HCT116 (cell line): ENCODE measurements at places on chromosomes 13 and 19.

DNA sequence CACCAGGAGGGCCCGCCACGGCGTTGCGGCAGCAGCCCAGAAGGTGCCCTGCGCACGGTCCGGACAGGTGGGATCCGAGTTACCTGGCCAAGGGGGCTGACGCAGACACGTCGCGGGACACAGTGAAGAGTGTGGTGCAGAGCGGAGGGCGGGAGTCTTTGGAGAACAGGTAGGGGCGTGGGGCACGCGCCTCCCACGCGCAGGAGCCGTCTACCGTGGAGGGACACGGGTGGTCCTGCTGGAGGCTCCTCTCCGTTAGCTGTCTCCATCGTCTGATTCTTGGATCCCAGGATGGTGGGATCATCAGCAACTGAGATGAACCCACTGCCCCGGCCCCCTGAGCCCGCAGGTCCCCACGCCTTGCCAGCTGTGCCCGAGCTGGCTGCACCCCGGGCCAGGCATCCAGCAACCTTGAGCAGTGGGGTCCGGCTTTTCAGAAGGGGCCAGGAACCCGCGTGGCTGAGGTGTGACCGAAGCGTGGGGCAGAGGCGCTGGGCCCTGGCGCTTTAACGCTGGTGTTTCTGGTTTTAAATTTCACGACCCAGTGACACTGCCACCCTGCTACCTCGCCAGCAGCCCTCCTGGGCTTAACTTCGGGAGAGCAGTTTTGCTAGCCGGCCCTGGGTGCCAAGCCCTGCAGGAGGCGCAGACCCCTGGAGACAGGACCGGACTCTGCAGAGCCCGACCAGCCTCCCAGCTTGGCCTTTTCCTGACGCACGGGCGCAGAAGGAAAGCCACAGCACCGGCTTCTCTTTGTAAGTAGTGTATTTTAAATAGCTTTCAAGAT is 7.3 kb downstream of the FGF22 start:
- no peak for DNase-seq

DNA sequence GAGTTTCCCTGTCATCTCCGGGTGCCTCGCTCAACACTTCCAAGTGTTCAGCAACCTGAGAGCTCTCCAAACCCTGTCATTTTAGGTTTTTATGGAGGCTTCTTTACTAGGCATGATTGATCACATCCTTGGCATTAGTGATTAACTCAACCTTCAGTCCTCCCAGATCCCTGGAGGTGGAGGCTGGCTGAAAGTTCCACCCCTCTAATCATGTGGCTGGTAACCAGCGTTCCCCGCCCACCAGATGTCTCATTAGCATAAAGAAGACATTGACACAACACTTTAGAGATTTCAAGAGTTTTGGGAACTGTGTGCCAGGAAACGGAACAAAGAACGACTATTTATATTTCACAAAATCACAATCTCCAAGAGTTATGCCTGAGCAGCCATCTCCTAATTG is 71.1 kb upstream of the RGCC start:
- DNase-seq, result no peak

DNA sequence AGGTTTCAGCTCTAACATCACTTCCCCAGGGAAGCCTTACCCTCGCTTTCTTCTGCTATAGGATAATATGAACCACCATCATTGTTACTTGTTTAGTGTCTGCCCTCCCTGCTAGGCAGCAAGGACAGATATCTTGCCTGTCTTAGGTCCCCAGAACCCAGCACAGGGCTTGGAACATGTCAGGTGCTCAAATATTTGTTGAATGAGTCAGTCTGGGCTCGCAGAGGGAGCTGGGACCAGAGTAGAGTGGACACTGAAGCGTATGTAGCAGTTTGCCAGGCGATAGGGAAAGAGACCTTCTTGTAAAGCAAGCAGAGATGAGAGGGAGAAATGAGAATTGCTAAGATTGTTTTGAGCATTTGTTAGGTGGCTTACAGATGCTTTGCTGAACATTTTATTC is 11.7 kb downstream of the BCKDHA start:
- peak; percentile 28 for DNase-seq

GRCh38 chr13:50085063-50085462 is 69.8 kb downstream of the KCNRG start:
- DNase-seq, result no peak

DNA sequence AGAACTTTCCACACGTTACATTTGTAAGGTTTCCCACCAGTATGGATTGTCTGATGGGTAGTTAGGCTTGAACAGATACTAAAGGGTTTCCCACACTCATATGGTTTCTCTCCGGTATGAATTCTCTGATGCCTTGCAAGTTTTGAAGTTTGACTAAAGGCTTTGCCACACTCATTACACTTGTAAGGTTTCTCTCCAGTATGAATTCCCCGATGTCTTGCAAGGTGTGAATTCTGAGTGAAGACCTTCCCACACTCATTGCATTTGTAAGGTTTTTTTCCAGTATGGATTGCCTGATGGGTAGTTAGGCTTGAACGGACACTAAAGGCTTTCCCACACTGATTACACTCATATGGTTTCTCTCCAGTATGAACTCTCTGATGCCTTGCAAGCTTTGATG is 7.6 kb upstream of the ZNF415 start:
- no peak for DNase-seq

- DNase-seq, result no peak
Measured at GRCh38 chr13:89401264-89401675, 1730.1 kb downstream of the SLITRK5 start.

DNA sequence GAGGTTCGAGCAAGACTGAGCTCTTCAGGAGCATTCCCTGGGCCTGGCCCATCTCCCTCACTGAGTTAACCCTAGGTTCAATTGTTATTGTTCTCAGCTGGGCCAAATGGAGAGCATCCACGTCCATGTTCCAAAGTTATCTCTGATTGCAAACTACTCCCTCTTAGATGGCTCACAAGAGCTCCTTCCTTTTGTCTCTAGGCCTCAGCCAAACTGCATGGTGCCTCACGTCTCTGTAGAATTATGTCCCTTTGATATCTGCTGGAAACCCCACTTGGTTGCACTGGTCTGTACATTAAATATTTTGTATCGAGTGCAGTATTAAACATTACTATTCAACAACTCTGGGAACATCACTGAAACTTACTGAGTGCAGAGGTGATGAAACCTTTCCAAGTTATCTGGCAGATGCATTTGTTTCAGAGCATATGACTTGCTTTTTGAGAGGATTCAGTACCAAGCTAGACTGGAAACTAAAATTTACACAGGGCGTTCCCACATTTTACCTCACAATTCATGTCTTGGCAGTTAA is 38.1 kb downstream of the DOCK9 start:
- no peak for DNase-seq

GRCh38 chr13:73776151-73776785 is 357.9 kb downstream of the KLF12 start:
- no peak for DNase-seq

GRCh38 chr13:114177245-114178010 is 1.6 kb upstream of the CFAP97D2 start:
- DNase-seq, result no peak

GRCh38 chr19:55247621-55248099 is 11.2 kb downstream of the PPP6R1 start:
- no peak for DNase-seq

GRCh38 chr19:41711376-41712261 is 3.2 kb downstream of the CEACAM5 start:
- no peak for DNase-seq

GRCh38 chr19:3547301-3547731 is 8.3 kb downstream of the TEKTIP1 start:
- no peak for DNase-seq

DNA sequence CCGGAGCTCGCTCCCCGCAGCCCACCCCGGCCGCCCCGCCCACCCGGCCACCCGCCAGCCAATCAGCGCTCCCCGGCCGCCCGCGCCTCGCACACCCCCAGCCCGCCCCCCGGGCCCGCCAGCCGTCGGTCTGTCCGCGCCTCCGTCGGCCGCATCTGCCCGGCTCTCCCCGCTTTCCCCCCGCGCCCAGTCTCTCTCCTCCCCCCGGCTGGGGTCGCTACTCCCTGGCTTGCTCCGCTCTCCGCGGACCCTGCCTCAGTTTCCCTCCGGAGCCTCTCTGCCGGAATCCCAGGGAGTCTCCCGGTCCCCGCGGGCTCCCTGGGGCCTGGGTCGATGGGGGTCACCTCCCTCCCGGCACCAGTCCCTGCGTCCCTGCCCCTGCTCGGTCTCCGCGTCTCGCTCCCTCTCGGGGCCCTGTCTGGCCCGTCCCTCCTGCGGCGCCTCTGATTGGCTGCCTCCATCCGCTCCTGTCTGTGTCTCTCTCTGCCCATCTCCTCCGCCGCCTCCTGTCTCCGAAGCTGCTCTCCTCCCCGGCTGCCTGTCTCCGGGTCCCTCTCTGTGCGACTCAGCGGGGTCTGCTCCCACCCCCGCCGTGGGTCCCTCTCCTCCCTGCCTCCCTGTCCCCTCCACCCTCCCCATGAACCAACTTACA is 484 bp downstream of the IL11 start:
- no peak for DNase-seq

DNA sequence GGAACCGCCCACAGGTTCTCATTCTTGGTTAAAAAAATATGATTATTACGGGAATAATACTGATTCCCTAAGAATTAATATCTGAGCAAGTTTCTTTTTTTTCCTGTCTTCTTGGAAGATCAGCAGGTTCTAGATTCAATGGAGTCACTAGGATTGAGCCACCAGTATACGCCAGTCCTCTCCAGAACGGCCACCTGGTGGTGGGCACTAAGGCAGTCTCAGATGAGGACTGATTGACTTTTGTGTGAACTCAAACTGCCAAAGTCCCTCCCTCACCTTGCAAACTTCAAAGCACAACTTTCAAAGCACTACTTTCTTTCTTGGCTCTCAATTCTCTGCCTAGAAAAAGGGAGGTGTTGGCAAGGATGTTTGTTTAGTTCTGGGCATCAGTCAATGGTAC is 33.3 kb upstream of the ALOX5AP start:
- no peak for DNase-seq

GRCh38 chr19:14748601-14749000 is 29.8 kb downstream of the ADGRE2 start:
- DNase-seq, result no peak

DNA sequence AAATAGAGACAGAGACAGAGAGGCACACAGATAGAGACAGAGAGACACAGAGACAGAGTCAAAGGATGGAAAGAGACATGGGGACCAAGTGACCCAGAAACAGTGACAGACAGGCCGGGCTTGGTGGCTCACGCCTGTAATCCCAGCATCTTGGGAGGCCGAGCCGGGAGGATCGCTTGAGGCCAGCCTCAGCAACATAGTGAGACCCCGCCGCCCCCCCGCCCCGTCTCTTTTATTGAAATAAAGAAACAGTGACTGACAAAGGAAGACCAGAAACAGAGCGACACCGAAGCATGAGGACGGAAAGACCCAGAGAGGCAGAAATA is 848 bp upstream of the NECTIN2 start:
- no peak for DNase-seq

GRCh38 chr13:83470133-83470797 is 412.0 kb downstream of the SLITRK1 start:
- no peak for DNase-seq

DNA sequence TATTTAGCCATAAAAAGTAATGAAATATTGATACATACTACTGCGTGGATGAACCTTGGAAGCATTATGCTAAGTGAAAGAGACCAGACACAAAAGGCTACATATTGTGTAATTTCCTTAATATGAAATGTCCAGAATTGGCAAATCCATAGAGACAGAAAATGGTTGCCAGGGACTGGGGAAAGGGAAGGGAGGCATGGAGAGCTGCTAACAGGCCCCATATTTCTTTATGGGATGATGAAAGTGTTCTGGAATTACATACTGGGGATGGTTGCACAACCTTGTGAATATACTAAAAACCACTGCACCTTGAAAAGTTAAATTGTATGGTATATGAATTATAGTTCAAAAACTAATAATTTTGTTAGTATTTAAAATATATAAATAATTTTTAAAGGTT is 3.6 kb downstream of the IFT88 start:
- DNase-seq, result no peak

GRCh38 chr19:13051557-13052165 is 51.0 kb downstream of the LYL1 start:
- no peak for DNase-seq

- no peak for DNase-seq
Measured at GRCh38 chr13:73879346-73880015, 254.7 kb downstream of the KLF12 start.

DNA sequence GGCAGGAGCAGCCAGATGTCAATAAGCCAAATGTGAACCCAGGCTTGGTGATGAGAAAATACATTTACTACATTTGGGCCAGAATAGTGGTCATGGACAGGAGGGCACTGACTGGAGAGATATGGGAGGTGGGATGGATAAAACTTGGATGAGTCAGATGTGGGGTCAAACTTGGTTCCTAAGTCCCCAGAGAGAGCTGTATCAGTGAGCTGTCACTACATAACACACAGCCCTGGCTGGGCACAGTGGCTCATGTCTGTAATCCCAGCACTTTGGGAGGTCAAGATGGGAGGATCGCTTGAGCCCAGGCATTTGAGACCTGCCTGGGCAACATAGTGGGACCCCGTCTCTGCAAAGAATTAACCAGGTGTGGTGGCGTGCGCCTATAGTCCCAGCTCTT is 51.6 kb upstream of the EHD2 start:
- DNase-seq, result no peak

GRCh38 chr19:12847159-12848139 is 9.1 kb downstream of the MAST1 start:
- DNase-seq, result no peak

GRCh38 chr19:17679526-17680229 is 8.5 kb downstream of the UNC13A start:
- DNase-seq, result no peak

DNA sequence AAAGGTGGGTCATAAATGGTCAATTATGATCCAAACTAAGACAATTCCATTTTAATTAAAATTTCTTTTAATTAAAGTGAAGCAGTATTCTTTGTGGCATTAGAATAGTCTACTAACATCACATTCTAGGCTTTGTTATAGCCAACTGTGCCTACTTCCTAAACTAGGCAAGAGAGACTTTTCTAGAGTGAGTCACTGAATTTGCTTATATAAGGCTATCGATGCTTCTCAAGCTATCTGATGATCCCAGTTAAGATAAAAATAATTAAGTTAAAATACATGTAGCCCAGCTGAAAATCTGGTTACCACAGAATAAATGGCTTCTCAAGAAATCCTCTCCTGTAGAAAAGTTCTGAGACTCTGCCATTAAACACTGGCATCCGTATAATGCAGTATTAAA is 12.5 kb downstream of the ANKRD10 start:
- DNase-seq, result no peak

DNA sequence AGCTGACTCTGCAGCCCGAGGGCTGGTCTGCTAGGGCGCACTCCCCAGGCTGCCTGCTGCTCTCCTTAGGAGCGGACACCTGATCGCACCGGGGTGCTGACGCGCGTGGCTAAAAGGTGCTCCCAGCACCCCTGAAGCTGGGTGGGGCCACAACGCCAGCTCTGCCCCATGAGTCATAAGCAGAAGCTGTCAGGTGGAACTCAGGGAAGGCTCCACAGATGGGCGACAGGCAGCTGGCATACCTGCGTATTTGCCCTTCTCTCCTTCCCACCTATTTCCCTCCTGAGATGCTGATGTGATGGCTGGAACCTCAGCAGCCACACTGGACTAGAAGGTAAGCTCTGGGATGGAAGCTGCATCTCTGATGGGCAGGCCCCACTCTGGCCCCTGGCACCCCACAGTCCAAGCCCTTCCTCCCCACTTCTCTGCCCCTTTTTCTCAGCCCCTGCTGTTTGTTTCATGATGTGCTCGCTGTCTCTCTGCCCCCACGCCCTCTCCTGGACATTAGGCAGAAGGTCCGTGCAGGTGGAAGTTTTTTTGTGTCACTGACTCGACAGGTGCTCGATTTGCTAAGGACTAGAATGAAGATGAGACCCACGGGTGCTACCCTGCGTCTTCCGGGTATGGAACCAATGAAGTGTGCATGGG is 30.3 kb upstream of the CACTIN start:
- no peak for DNase-seq

- no peak for DNase-seq
Measured at GRCh38 chr13:103656311-103656710, 590.1 kb upstream of the SLC10A2 start.

- peak; percentile 62 for DNase-seq
Measured at GRCh38 chr13:85313761-85314503, 485.3 kb downstream of the SLITRK6 start.
